ENCODE measurements at places on chromosomes 7 and 10.

DNA sequence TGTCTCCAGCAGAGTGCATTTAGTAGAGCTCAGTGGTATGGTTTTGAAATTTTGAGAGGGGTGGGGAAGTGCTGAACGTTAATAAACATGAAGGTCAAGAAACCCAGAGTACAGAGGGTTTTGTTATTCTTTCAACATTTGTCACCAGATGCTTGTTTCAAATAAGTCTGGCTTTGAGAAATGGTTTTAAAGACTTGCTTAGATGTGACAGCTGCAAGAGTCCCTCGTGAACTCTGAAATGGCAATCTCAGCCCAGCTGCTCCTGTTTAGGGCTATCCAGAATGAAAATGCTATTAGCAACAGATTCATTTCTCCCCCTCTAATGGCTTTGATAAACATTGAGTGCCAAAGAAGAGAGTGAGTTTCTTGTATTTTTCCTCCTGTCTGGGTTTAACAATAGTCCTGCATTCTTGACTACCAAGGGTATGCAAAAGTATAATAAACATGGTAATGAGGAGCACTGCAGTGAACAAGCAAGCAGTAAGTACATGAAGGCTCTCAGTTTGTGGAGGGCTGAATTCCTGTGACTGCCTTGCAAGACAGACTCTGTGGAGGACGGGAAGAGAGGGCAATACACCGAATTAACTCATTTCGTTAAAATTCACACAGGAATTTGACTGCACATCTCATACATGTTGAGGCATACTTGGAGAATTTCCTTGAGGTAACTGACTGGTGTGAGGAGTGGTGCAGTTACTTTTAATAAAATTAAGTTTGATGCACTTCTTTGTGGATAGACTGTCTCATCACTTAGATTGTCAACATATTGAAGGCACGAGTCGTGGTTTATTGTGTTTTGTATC lies 490.9 kb downstream of the REEP3 start:
- no peak for DNase-seq

DNA sequence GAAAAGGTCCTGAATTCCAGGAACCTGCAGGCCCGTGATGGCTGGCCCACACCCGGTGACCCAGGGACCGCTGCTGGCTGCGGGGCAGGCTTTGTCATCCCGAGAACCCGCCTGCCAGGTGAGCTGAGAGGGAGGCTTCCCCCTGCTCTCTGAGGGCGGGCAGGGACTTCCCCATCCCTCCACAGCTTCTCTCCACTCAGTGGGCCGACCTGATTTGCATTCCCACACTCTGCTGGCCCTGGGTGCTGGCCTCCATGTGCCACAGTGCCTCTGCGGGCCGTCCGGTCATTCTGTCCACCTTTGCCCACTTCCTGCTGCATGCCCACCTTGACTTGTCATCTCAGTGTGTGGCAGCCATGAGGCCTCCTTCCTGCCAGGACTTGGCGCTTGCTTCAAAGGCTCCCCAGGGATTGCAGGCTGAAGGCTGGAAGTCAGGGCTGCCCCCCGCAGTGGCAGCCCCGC lies 35.3 kb downstream of the PALD1 start:
- DNase-seq = no peak

DNA sequence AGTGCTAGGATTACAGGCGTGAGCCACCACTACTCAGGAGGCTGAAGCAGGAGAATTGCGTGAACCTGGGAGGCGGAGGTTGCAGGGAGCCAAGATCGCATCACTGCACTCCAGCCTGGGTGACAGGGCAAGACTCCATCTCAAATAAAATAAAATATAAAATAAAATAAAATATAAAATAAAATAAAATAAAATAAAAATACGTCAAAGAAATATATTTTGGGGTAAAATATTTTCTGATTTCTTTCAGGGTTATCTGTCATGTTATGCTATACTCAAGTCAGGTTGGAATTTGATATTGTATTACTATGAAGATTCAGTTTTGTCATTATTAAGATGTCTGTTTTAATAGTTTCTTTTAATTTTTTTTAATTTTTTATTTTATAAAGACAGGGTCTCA lies 99.4 kb upstream of the GHITM start:
- DNase-seq = no peak

DNA sequence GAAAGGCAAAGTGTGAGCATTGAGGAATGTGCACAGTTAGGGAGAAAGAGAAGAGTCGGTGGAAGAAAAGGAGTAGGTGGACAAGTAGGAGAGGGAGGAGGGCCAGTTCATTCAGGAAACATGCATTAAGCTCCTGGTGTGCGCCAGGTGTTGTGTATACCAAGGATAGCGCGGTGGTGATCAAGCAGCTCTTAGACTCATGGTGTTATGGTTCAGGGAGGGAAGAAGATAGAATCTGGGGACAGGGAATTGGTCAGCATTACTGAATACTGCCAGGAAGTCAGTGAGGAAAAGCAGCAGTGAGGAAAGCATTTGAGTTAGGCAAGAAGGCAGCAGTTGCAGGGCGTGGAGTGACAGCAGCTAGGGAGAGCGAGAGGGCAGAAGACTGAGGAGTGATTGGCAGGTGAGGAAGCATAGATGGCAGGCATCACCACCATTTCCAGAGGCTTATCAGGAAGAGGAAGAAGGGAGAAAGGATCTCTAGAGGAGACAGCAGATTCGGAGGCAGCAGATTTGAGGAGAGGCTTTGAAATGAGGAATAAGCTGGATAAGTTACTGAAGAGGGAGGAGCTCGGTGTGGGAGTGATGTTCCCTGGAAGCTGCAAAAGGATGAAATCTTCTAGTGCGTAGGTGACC lies 265.6 kb downstream of the GFRA1 start:
- DNase-seq = no peak

DNA sequence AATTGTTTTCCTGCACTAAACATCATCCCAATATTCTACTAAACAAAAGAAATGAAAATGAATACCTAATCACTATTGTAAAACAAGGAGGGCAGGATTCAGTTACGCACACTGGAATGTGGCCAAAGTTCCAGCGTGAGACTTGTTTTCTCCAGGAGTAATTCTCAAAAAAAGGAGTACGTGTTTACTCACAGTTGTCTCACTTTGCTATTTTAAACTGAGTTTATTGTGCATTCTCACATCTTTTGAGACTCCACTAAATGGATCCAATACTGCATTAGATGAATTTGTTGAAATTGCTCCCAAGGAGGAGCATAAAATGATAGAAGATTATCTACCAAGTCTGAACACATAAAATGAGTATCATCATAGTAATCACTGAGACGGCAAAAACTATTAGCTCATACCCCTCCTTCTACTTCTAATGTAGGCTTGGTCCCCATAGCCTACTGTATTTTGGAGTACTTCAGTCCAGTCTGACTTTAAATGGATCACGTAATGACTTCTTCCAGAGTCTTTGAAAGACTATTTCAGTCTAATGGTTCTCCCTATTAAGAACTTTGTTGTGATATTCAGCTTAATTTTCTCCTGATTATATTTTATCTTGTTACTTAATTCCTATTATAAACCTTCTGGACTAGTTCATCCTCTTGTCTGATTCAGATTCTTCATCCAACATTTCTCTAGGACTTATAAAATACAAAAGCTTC lies 3.8 kb downstream of the GRM3 start:
- no peak for DNase-seq

GRCh38 chr10:80459047-80459865 lies 5.1 kb downstream of the TSPAN14 start:
- peak; percentile 30 for DNase-seq

DNA sequence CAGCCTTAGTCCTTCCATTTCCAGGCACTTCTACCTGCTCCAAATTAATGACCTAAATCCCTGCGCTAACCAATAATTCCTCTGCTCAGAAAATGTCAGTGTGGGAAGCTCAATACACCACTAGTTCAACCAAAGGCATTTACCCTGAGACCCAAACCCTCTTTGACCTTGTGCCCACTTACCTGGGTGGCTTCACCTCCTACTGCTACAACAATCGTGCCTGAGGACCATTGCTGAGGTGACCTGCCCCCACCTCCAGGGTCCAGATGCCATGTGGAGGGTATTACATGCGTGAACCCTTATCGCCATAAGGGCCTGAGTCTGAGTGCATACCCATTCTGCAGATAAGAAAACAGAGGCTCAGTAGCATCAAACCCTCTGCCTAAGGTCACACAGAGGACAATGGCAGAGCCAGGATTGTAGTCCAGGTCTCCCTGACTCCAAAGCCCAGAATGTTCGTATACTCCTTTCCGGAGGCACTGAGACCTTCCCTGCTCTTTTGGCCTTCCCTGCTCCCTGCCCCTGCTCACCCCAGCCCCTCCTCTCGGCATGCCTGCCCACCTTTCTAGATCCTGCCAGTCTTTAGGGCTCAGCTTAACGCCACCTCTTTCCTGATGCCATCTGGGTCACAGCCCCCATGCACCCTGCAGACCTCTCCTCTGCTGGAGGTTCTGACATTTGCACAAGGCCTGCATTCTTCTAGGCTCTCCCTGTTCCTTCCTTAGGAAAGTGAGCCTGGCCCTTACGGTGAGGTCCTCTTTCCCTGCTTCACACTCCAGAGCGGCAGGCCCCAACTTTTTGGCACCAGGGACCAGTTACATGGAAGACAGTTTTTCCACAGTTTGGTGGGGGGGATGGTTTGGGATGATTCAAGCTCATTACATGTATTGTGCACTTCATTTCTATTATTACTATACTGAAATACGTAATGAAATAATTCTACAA lies 94.9 kb downstream of the CHST15 start:
- DNase-seq = no peak

DNA sequence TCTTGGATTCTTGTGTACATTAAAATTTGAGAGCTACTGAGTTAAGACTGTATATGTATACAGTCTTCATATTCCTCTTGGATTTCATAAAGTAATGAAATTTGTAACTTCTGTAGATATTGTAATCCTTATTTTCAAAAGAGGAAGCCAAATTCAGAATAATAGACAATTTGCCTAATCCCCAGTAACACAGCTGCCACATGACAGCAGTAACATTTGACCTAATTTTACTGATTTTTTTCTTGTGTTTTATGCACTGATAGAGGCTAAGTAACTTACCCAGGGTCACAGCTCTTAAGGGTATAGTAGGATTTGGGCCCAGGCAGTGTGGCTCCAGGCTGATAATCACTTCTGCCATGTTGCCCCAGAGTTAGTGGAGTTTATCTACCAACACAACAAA lies 40.4 kb upstream of the IL6 start:
- no peak for DNase-seq

- DNase-seq = no peak
These were observed 224.8 kb downstream of the FGFR2 start for GRCh38 chr10:121373411-121373810.

DNA sequence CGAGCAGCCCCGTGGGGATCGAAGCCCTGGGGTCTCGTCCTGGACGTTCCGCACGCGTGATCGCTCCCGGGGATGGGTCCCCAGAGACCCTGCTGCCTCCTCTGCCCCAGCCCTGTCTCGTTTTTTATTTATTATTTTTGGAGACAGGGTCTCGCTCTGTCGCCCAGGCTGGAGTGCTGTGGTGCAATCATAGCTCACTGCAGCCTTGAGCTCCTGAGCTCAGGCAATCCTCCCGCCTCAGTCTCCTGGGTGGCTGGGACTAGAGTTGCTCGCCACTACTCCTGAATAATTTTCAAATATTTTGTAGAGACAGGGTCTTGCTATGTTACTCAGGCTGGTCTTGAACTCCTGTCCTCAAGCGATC lies 319 bp upstream of the STX1A start:
- no peak for DNase-seq

- DNase-seq = no peak
These were observed 386.8 kb upstream of the POT1 start for GRCh38 chr7:125316466-125316865.

Measured in activated naive CD4-positive, alpha-beta T cell (primary cell).